ENCODE measurements at places on chromosomes 7 and 10. TPM values are rescaled to one million over a fixed set of nuclear protein-coding genes. Genes with fewer than 3 reads are reported as not detected.

DNA sequence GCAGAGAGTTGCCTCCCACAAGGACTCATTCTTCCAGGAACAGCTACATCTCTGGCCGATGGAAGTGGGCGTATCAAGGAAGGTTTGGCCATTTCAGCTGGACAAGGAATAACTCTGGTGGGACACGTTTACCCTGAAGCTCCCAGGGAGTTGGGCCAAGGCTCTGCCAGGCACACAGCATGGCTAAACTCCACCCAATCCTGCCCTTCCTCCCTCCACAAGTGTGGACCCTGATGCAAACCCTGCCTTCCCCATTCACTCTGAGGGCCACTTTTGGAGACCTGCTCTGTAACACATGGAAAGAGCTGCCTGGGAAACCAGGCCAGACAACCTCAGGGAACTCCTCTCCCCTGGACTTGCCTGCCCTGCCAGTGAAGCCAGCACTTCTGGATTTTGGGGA, 407.8 kb upstream of the FOXK1 start:
- H3K27me3 ChIP-seq, result peaks cover 5% of the 10 kb centered on the region
- no peak overlapping the region for H3K4me3 ChIP-seq
- no peaks in the 10 kb centered on the region for H3K4me1 ChIP-seq
- no peak for DNase-seq
- no peaks in the 10 kb centered on the region for H3K36me3 ChIP-seq

DNA sequence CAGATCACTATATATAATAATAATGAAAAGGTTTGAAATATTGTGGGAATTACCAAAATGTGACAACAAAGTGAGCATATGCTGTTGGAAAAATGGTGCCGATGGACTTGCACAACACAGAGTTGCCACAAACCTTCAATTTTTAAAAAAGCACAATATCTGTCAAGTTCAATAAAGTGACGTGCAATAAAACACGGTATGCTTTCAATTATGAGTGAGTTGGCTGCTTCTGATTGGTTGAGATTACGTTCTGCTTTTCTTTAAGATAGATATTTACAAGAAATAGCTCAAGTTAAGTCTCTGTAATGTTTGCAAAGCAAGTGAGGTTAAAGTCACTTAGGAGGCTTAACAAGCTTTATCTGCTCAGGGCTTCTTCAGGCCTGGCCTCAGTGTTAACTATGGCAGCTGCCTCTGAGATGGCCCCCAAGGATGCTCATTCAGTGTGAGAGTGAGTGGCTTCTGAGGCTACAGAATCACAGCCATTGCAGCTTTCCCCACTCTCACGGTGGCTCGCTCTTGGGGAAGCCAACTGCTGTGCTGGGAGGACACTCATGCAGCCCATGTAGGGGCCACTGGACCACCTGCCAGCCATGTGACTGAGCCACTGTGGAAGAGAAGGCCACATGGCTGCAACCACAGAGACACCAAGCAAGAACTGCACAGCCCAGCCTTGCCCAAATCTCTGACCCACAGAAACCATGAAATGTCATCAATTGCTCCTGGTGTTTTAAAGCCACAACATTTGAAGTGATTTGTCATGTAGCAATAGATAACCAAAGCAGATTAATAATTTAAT, 78.3 kb upstream of the TMEM72 start:
- H3K36me3 ChIP-seq, result no peaks in the 10 kb centered on the region
- H3K4me1 ChIP-seq, result peaks cover 3% of the 10 kb centered on the region
- no peaks in the 10 kb centered on the region for H3K27me3 ChIP-seq
- no peak for DNase-seq

- H3K36me3 ChIP-seq, result no peaks in the 10 kb centered on the region
- no peak overlapping the region for H3K27ac ChIP-seq
- no peak overlapping the region for H3K4me3 ChIP-seq
- no peaks in the 10 kb centered on the region for H3K27me3 ChIP-seq
- no peak for DNase-seq
Measured at GRCh38 chr10:13844651-13845050, 257.9 kb downstream of the PRPF18 start.

DNA sequence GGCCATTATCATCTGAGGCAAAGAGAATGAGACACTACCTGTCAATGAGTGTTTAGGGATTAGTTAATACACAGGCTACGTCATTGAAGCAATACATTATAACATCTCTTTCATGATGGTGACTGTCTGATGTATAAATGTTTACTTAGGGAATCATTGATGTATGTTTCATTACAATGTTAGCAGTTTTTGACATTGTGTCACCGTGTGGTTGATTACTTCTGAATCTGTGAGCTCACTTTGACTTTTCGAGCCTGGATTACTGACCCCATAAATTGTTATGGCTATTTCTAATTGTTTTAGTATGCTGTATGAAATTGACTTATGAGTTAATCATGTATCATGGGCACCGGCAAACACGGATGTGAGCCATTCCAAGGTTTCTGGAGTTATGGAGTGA, 494.0 kb downstream of the MAGI2 start:
- no peak overlapping the region for H3K4me3 ChIP-seq
- H3K36me3 ChIP-seq, result no peaks in the 10 kb centered on the region
- no peak for DNase-seq
- no peaks in the 10 kb centered on the region for H3K4me1 ChIP-seq
- no peaks in the 10 kb centered on the region for H3K27me3 ChIP-seq

DNA sequence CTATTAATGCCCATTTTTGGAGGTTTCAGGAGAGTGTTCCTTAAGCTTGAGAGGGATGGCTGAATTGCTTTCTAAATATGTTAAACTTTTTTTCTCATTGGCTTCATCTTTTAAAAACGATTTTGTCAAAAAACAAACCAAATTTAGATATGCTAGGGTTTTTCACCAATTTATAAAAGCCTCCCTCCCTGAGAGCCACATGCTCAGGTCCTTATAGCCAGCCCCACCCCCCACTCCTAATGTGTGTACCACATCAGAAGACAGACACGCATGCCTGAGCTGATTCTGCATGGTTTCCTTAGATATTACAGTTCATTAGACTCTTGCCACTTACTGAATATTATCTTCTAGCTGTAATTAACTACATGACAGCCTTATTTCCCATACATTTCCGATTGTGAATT, 2.0 kb downstream of the CUL1 start:
- no peaks in the 10 kb centered on the region for H3K36me3 ChIP-seq
- H3K27me3 ChIP-seq, result no peaks in the 10 kb centered on the region
- H3K27ac ChIP-seq, result peak overlapping the region; percentile 99
- no peak for DNase-seq

- H3K4me1 ChIP-seq, result no peaks in the 10 kb centered on the region
- no peaks in the 10 kb centered on the region for H3K27me3 ChIP-seq
- no peak overlapping the region for H3K27ac ChIP-seq
- H3K36me3 ChIP-seq, result no peaks in the 10 kb centered on the region
- H3K4me3 ChIP-seq, result no peak overlapping the region
- DNase-seq, result no peak
Measured at GRCh38 chr10:54203401-54203800, 597.6 kb downstream of the PCDH15 start.

GRCh38 chr7:139602143-139602722, 78.7 kb downstream of the CLEC2L start:
- H3K36me3 ChIP-seq, result peaks cover 3% of the 10 kb centered on the region
- H3K27me3 ChIP-seq, result no peaks in the 10 kb centered on the region
- no peak overlapping the region for H3K27ac ChIP-seq
- no peaks in the 10 kb centered on the region for H3K4me1 ChIP-seq
- no peak overlapping the region for H3K4me3 ChIP-seq

DNA sequence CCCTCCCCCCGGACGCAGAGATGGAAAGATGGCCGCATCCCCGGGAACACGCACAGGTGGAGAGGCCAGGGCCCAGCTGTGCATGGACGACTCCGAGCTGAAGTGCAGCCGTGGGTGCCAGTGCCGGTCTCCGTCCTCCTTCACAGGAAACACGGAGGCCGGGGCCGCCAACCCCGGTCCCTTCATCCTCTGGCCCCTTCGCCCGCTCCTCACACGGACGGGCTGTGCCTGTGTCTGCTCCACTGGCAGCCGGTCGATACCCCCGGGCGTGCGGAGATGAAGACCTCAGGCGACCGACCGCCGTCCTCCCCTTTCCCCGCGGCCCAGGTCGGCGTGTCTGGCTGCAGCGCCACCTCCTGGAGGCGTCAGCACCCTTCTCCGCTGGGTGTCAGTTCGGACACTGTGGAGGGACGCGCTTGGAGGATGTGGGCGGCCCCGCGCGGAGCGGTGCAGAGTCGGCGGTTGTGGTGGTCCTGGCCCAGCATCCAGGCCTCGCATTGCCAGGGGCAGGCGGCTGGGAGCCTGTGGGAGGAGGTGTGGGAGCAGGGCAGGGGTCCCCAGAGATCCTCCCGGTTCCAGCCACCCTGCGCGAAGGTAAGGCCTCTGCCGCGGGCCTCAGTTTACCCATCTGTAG, 9.9 kb downstream of the ZNF511 start:
- H3K27ac ChIP-seq, result no peak overlapping the region
- peak overlapping the region; percentile 50 for H3K4me3 ChIP-seq
- no peaks in the 10 kb centered on the region for H3K36me3 ChIP-seq
- peak; percentile 72 for DNase-seq

GRCh38 chr7:112665709-112666108, 124.5 kb downstream of the TMEM168 start:
- no peaks in the 10 kb centered on the region for H3K36me3 ChIP-seq
- H3K27me3 ChIP-seq, result no peaks in the 10 kb centered on the region
- no peak for DNase-seq

DNA sequence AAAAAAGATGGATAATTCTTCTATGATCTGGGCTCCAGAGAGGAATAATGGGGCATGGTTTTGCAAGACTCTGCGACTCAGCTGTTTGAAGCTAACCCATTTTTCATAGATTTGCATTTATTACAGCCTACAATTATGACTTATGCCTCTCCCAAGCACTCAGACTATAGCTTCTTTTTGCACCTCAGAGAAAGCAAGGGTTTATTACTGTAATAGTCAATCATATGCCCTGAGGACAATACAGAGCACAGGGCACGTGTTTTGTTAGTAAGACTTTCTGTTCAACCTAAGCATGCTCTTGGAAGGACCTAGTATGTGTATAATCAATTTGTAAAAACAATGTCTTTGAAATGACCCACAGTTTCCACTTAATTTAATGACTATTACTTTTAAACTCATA, 221.2 kb downstream of the PARD3 start:
- H3K4me1 ChIP-seq, result peaks cover 21% of the 10 kb centered on the region
- H3K36me3 ChIP-seq, result no peaks in the 10 kb centered on the region
- no peak overlapping the region for H3K27ac ChIP-seq
- DNase-seq, result no peak
- no peaks in the 10 kb centered on the region for H3K27me3 ChIP-seq
- no peak overlapping the region for H3K4me3 ChIP-seq

- no peaks in the 10 kb centered on the region for H3K36me3 ChIP-seq
- H3K27ac ChIP-seq, result peak overlapping the region; percentile 36
- H3K4me1 ChIP-seq, result no peaks in the 10 kb centered on the region
- peak; percentile 41 for DNase-seq
- H3K27me3 ChIP-seq, result no peaks in the 10 kb centered on the region
Measured at GRCh38 chr10:119235356-119235755, 28.0 kb downstream of the GRK5 start.

The ZNF138 gene
- total RNA-seq, result 3.9 TPM

The COL17A1 gene
- 0.10 TPM for total RNA-seq

The MOGAT3 gene
- not detected for total RNA-seq
